ENCODE measurements at places on chromosomes 1 and 21.

- no peak for DNase-seq
Observed at GRCh38 chr1:55225228-55225627, 10.1 kb upstream of the USP24 start.

DNA sequence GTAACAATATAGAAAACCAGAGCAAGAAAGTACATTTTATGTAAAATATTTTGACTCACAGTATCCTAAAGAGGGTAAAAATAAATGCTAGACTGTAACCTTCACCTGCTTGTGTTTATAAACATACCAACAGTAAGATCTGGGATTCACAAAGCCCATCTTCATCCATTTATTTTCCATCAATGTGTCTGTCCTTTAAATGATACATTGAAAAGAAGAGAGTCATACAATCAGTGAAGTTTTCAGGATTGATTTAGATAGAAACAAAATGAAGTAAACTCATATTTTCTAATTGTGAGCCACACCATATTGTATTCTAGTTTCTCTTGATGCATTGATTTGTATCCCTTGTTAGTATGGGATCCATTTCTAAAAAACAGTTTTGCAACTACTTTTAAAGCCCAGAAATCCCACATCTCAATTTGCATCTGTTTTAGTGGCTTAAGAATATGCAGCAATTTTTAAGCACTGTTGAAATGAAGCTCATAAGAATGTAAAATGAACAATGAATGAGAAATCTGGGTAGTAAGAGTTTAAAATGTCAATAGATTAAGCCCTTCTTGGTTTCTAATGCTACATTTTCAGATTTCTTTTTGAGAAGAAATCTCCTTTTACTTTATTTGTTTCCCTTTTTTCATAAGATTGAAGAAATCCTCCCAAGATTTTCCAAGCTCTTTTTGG lies 548.1 kb upstream of the ADGRL2 start:
- no peak for DNase-seq

- DNase-seq: no peak
Observed at GRCh38 chr1:171506525-171507304, 21.4 kb downstream of the PRRC2C start.

DNA sequence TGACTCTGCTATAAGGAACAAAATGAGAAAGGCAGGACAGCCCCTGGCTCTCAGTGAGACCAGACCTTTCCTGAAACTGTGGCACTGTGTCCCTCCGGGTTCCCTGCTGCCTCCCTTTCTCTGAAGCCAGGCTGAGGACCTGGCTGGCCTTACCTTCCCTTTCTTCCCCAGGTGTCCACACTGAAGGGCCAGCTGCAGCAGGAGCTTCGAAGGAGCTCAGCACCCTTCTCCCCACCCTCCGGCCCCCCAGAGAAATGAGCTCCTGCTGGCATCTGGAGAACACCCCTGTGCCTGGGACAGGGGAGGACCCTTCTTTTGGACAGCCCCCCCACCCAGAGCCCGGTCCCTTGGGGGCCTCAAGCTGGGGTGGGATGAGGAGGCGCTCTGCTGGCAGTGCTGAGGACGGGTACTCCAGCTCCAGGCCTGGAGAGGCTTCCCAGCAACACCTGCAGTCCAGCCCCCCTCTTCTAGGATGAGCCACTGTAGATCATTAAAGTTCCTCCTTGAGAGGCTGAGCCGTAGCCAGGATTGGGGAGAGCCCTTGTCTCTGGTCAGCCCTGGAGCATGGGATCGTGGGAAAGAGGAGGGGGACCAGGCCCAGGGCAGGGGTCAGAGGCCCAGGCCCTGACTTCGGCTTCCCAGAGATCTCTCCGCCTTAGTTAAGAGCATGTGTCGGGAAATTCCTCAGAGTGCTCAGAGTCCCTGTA lies 8.1 kb downstream of the MFAP2 start:
- DNase-seq: no peak

DNA sequence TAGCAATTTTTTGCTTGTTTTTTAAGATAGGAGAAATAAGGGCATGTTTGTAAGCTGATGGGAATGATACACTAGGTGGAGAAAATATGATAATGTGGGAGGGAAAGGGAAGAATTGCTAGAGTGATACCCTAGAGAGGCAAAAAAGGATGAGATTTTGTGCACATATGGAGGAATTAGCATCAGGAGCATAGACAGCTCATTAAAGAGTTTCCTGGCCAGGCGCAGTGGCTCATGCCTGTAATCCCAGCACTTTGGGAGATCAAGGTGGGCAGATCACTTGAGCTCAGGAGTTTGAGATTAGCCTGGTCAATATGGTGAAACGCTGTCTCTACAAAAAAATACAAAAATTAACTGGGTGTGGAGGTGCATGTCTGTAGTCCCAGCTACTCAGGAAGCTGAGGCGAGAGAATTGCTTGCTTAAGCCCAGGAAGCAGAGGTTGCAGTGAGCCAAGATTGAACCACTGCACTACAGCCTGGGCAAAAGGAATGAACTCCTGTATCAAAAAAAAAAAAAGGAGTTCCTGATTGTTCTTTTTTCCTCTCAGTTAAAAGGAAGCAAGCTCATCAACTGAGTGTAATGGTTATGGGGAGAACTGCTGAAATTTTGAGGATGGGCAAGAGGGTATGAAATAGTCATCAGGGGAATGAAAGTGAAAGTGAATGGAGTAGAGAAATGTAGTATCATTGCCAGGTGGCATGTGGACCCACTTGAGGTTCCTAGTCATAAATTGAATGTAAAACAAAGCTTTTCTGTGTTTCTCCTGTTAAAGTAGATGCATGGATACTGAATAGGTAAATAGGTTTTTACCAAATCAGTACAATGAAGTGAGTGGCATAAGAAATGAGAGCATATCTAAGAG lies 35.5 kb downstream of the SH3GLB1 start:
- DNase-seq: no peak

- no peak for DNase-seq
Observed at GRCh38 chr1:98468111-98468717, 193.3 kb upstream of the SNX7 start.

Measured in activated CD4-positive, CD25-positive, alpha-beta regulatory T cell treated with anti-CD3 and anti-CD28 coated beads, Interleukin-2, amount 50 U/mL, for 16 hours (primary cell).